ENCODE measurements at places on chromosomes 3 and 15.

- DNase-seq, result no peak
Measured at GRCh38 chr3:179788996-179789395, 136.2 kb downstream of the USP13 start.

DNA sequence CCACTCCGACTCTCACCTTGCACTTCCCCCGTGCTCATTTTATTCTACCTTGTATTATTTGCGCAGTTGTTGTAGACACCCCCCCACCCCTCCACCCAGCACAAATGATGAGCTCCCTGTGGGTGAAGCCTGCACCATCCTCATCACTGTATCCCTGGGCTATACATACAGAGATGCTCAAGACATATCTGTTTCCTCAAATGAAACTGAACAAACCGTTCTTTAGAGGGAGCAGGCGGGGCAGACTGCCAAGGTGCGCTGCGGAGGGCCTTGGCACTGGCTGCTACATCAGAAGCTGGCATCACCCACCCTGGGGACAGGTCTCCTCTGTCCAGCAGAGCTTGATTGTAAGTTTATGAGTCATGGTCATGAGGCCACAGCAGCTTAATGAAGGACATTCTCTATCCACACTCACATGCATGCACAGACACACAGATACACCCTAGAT lies 29.0 kb downstream of the ADCY5 start:
- no peak for DNase-seq

GRCh38 chr3:143648708-143649107 lies 199.6 kb downstream of the SLC9A9 start:
- no peak for DNase-seq

- DNase-seq, result no peak
Measured at GRCh38 chr3:107452436-107452835, 70.3 kb upstream of the BBX start.

DNA sequence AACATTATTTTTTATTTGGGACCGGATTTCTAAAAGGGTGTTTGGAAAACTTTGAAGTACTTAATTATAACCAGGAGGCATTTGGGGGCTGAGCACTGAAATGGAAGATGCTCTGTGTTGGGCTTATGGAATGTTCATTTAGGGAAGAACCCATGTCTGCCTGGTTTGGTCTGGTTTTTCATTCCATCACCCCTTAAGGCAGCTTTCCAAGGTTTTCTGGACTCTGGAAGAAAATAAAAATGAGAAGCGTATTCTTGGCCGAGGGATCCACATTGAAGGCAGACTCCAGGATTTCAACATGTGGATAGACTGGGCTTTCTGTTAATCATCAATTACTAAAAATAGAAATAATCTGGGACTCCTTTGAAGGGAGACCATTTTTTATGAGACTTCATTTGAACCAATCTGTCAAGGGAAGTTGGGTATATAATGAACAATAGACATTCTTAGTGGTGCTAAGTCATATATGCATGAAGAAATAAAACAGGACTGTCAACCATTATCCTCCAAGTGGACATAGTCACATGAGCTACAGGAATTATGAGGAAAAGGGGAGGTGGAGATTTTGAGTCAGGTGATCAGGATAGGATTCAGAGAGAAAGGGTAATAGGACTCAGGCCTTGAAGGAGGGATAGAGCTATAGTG lies 270.5 kb upstream of the ADAMTS9 start:
- DNase-seq, result no peak

GRCh38 chr3:89617706-89618105 lies 510.3 kb downstream of the EPHA3 start:
- no peak for DNase-seq

DNA sequence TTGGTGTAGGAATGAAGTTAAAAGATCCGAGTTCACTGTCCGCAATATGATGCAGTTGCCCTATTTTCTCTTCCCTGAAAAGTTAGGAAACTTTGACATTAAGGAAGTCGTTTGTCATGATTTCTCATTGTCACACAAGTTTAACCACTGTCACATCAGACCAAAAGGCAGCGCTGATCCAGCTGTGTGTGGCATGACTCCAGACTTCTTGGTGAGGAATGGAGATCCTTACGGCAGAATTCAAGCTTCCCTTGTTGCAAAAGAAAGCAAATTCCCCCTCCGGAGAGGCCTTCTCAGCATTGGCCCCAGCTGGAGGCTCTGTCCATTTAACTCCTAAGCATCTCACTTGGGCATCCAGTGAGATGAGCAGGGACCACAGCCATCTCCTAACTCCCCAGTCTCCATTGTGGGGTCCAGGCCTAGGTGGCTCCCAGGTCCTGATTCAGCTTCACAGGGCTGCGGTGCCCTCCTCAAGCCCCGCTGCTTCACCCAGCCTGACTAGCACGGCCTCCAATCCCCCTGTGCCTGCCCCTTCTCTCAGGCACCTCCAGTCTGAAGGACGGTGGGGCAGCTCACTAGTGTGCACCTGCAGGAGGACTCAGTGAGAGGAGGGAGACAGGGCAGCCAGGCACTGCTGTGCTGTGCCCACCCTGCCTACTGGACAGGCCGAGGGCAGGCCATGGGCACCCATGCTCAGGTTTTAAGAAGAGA lies 159.5 kb downstream of the CHSY1 start:
- no peak for DNase-seq

GRCh38 chr3:54514416-54514815 lies 392.1 kb downstream of the CACNA2D3 start:
- DNase-seq, result no peak

GRCh38 chr3:120741837-120742197 lies 499 bp downstream of the RABL3 start:
- DNase-seq, result no peak

GRCh38 chr15:44328135-44328534 lies 39.6 kb downstream of the GOLM2 start:
- no peak for DNase-seq

- DNase-seq, result no peak
Measured at GRCh38 chr15:74270854-74271520, 34.9 kb downstream of the CCDC33 start.

Measured in stimulated activated CD8-positive, alpha-beta memory T cell treated with anti-CD3 and anti-CD28 coated beads, Interleukin-7, amount 100 ng/mL, for 48 hours (primary cell).